Activated gamma-delta T cell (primary cell): ENCODE measurements at places on chromosomes 3 and 15.

- no peak for DNase-seq
These were observed 32.5 kb downstream of the NR2F2 start for GRCh38 chr15:96362755-96363651.

- DNase-seq: no peak
These were observed 15.2 kb upstream of the EXOG start for GRCh38 chr3:38480930-38481329.

DNA sequence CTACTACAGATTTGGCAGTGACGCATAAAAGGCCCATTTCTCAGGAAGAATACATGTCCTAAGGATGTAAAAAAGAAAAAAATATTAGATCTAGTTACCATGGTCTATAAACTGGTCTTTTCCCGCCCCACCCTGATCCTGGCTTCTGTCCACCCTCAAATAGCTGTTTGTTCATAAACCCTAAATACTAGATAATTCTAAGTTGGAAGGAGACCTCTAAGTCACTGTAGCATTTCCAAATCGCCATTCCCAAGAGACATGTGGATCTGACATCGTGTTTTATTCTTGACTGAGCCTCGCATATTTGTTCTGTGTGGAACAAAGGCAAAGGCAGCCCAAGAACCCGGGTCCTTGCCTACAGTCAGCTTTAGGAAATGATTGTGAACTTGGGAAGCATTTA is 49.0 kb downstream of the LMCD1 start:
- no peak for DNase-seq

DNA sequence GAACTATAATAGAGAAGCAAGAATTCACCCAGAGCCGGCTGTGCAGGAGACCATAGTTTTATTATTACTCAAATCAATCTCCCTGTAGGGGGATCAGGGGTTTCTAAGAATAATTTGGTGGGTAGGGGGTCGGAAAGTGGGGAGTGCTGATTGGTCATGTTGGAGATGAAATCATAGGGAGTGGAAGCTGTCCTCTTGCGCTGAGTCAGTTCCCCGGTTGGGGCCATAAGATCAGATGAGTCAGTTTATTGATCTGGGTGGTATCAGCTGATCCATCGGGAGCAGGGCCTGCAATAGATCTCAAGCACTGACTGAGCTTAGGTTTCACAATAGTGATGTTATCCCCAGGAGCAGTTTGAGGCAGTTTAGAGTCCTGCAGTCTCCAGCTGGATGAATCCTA is 97.0 kb upstream of the SNRPN start:
- no peak for DNase-seq

DNA sequence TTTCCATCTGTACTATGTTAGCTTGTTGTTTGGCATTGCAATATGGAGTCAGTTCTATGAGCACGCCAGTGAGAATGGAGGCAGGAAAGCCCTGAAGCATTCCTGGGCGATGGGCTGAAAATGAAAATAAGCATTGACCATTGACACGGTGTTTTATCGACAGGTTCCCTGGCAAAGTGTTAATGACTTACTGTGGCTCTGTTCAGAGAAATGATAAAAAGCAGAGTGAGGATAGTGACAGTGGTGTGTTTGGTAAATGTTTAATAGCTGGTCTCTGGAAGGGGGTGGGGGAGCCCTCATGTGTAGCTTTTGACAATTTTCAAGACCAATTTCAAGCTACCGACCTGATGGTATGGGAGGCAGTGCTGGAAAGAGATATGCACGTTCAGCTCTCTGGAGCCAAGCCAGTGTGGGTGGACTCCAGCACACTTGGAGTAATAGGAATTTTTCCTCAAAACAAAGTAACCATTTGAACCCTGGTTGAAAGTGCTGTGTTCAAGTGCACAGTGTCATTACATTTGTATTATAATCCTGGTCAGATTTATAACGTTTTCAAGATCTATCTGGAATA is 341.7 kb upstream of the ROBO2 start:
- DNase-seq: no peak

GRCh38 chr3:81549831-81550230 is 211.6 kb downstream of the GBE1 start:
- DNase-seq: no peak

GRCh38 chr3:71854096-71854495 is 69.1 kb upstream of the PROK2 start:
- DNase-seq: no peak

DNA sequence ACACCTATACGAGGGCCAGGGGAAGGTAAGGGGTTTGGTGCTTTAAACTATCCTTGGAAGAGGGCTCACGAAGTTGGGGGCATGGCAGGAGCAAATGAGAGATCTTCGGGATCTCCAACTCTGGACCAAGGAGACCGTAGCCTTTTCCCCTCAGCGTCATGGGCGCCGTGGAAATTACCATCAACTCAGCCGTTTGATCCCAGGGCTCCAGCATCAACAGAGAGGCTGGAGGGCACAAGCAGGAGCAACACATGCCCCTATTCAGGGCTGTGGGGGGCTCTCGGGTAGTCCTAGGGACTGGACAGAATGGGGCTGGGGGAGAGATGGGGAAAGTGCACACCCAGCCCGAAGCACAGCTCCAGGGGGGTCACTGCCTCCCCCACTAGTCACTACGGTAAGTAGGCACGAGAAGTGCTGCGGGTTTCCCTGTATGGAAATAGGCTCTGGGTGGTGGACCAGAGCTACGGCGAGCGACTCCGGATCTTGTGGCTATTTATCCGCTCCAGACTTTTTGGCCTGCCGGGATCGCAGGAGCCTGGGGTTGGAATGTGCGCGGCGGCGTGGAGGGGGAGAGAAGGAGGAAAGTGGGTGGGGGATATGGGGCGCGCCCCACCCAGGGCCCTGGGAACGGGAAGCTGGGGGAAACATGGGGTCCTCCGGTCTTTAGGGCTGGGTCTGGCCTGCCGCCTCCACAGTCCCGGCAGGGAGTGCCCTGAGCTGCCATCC is 539 bp upstream of the LAMB2 start:
- DNase-seq: no peak

GRCh38 chr15:59590027-59590426 is 21.6 kb upstream of the GCNT3 start:
- DNase-seq: no peak

DNA sequence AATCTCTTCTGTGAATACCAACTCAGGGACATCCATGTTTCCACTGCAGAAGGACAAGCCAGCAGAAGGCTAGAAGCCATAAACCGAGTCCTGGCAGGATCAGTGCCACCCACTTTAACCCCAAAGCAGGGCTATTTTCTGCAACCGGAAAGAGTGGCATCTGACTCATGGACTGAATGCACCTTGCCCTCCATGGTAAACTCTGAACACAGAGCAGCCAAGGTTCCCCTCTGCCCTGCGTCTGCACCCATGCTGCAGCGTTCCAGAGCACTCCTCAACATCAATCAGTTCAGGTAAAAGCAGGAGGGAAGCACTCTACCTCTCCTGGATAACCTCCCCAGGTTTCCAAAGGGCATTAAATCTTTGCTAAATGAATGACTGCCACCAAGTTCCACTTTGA is 801 bp upstream of the NGRN start:
- DNase-seq: no peak

DNA sequence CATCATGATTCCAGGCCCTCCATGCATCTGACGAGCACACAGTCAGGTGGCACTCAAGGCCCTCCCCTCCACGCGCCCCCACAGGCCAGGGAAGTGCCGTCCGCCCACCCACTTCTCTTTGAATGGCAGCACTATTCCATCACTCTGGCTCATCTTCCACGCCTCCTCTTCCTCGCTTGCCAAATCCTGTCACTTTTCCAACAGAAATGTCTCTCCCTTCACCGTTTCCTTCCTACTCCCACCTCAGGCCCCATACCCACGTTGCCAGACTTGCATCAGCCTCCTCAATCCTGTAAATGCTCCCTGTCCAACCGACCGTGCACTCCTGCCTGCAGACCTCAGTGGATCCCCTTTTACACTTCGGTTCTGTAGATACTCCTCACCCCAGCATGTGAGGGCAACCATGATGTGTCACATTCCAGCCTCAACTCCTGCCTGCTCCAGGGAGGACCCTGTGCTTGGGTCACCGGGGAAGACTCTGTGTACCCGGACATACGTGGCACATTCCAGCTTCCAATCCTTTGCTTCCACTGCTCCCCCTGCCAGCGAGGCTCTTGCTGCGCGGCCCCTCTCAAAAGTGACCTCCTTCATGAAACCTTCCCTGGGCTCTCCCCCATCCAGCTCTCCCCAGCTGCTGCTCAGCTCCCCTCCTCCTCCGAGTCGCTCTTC is 29.6 kb downstream of the ADCY5 start:
- no peak for DNase-seq
